ENCODE measurements at places on chromosomes 13 and 19.

DNA sequence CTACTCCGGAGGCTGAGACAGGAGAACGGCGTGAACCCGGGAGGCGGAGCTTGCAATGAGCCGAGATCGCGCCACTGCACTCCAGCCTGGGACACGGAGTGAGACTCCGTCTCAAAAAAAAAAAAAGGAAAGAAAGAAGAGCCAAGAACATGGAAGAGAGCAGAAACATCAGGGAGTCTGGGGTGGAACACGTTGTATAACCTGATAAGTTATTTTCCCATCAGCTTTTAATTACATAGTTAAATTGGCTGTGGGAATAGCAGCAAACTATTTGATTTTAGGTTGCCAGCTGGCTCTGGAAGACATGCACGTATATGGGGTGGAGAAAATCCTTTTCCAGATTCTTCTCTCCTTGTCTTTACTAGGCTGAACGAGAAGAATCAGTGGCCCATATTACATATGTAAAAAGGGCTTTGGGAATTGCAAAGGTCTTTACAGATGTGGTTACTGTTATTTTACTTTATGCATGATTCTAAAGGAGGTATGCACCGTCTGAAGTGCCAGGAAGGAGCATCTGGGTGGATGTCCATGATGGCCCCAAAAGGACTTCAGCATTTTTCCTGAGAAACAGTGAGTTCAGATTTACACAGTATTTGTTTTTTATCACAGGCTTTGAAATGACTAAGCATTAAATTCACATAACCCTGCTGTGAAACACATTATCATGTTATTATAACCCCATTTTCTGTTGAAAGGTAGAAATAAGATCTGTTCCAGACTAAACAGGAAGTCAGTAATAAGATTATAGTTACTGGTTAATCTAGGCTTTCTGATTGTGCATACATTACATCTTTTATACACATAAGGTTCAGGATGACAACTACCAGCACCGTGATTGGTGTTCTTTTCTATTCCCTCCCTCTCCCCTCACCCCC lies 4.6 kb upstream of the NAA16 start:
- DNase-seq: no peak

- peak; percentile 68 for DNase-seq
Observed at GRCh38 chr13:33743438-33744368, 74.2 kb upstream of the RFC3 start.

- DNase-seq: no peak
Observed at GRCh38 chr13:27091451-27091850, 80.2 kb downstream of the USP12 start.

DNA sequence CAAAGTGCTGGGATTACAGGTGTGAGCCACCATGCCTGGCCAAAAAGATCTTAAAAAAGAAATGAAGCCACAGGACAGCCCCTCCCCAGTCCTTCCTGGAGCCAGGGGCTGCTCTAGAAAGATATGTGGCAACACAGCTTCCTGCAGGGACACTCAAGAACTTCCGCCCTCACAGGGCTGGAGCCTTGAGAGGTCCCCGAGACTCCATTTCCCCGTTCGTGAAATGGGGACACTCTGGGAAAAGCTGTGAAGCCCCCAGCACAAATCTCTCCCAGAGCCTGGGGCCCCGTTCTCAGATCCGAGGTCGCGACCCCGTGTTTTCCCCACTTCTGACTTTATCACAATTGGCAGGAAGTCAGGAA lies 2.5 kb upstream of the GPX4 start:
- peak; percentile 91 for DNase-seq

DNA sequence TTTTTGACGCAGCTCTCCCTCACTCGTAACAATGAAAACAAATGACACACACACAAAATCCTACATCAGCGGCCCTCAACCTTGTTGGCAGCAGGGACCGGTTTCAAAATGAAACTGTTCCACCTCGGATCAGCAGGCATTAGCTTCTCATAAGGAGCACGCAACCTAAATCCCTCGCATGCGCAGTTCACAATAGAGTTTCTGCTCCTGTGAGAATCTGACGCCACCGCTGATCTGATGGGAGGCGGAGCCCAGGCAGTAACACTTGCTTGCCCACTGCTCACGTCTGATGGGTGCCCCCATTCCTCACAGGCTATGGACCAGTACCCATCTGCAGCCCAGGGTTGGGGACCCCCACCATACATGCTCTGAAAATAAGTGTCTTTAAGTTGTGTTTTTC lies 43.4 kb downstream of the DHRS12 start:
- no peak for DNase-seq

DNA sequence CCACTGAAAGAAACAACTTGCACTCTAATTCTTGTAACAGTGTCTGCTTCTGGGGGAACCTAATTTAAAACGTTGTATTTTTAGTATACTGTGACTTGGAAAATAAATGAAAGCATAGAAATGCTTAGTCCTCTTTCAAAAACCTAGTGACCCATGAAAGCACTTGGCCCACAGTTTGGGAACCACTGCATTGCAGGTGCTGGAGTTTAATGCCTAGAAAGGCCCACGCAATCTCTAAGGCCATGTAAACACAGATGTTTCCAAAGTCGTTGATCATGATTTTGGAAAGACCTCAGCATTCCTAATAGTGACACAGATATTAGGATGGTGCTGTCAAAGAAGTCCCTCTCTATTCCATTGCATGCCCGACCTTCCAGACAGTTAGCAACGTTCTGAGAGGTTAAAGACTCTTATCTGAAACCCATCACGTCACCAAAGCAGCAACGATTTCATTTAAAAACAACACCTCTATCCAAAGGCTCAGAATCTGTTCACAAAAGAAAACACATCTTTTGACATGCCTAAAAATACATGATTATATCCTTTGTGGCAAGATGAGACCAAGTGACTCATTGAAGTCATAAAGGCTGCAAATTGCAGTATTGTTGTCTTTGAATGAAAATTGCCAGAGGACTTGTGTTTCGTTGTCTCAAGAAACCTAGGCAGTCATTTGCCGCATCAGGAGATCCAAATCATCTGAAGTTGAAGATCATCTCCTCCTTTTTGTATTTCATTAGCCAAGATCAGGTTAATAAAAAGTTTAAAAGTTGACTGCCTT lies 328.0 kb upstream of the ZNF507 start:
- DNase-seq: no peak

DNA sequence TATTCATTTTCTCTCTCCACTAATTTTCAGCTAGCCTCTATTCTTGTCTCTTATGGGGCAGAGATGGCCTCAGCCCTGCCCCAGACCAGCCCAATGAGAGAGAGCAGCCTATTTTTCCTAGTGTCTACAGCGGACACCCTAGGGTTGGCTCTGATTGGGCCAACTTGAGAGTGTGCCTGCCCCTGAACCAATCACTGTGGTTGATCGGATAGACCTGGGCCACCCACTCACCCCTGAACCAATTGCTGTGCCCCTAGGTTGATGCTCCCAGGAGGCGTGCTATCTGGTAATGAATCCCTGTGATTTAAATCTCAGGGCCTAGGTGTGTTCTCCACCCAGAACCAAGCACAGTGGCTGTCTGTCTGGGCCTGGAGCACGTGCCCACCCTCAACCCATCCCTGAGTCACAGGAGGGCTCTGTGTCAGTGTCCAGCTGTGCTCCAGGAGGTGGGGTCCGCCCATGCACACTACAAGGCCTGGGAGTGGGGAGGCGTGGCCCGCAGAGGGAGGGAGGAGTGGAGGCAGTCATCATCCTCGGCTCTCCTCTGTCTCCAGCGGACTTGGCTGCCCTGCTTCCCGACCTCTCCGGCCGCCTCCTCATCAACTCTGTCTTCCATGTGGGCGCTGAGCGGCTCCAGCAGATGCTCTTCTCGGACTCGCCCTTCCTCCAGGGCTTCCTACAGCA lies 14.9 kb upstream of the SCN1B start:
- no peak for DNase-seq

DNA sequence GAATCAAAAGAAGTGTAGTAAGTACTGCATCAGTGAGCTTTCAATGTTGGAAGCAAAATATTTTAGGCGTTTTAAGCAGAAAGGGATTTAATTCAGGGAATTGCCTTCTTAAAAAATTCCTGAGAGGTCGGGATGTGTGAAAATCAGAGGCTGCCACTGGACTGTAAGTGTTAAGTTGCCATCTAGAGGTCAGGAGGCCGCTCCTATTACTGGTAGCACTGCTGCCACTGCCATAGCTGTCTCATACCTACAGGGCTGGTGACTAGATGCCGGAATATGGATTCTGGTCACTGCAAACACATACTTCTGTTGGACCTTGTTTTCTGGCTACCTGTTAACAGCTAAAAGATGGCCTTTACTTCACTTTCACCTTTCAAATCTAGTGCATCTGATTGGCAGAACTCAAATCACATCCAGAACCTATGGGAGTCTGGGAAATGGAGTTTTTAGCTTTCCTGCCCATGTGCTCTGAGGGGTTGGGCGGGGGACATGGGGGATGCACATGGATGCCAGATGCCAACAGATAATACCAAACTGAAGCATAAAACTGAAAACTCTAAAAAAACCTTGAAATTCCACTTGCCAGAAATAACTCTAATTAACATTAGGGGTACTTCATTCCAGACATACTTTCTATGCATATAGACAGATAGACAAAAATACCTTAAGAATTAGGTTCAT lies 29.8 kb downstream of the DGKH start:
- peak; percentile 10 for DNase-seq

GRCh38 chr13:49625392-49626079 lies 2.8 kb upstream of the ARL11 start:
- no peak for DNase-seq

DNA sequence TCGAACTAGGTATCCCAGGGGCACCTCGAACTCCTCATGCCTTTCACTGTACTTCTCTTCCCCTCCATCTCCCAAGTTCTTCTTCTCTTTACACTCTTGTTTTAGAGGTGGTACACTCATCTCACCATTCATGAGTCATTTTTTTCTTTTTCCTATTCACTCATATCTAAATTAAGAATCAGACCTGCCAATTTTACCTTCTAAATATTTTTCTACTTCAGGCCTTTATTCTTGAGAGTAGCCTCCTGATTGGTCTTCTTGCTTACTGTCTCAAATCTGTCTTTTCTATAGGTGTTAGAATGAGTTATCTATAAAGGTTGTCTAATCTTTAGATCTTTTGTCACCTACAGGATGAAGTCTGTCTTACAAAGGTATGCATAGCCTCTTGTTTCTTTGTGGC lies 20.7 kb downstream of the TDRD3 start:
- DNase-seq: no peak

GRCh38 chr19:6215701-6216235 lies 64.0 kb downstream of the MLLT1 start:
- no peak for DNase-seq

GRCh38 chr13:28492569-28493367 lies 2.2 kb downstream of the FLT1 start:
- no peak for DNase-seq

GRCh38 chr19:8363803-8364771 lies at the start of gene ANGPTL4:
Gene ANGPTL4, plus strand, starts transcription at chr19:8364155. Its CDS starts 167 bp downstream, at chr19:8364322.
- peak; percentile 60 for DNase-seq

- no peak for DNase-seq
Observed at GRCh38 chr13:98778749-98779148, 26.3 kb upstream of the SLC15A1 start.

- DNase-seq: no peak
Observed at GRCh38 chr13:27791901-27792392, 336 bp upstream of the GSX1 start.

DNA sequence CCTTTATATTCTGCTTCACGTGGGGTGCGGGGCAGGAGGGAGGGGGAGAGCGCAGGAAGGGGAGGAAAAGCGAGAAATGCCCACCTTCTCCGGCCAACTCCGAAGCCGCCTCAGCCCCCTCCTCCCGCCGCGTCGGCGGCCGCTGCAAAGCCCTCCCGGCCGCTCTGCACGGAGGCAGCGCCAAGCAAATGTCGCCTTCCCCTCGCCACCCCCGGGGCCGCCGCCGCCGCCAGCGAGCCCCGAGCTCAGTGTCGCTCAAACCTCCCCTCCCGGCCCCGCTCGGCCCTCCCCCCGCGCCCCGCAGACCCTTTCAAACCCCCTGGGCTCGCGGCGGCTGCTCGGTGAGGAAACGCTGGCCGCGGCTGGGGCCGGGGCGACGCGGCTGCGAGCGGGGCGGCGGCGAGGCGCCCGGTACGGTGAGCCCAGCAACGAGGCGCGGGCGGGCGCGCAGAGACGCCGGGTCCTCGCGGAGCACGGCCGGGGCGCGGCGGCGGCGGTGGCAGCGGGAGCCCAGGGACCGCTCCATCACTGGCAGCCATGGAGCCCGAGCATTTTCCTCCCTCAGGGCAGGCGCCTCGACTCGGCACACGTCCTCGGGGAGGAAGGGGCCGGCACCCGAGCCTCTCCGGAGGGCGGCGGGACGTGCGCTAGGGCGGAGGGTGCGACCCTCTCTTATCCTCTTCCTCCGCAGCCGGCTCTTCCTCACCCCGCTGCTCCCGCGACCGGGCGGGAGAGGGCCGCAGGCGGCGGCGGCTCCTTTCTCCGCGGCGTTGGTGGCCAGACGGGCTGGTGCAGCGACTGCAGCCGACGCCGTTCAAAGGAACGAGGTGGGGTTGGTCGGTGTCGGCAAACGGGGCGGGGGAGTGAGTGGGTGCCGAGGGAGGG lies 463 bp upstream of the TSC22D1 start:
- no peak for DNase-seq

DNA sequence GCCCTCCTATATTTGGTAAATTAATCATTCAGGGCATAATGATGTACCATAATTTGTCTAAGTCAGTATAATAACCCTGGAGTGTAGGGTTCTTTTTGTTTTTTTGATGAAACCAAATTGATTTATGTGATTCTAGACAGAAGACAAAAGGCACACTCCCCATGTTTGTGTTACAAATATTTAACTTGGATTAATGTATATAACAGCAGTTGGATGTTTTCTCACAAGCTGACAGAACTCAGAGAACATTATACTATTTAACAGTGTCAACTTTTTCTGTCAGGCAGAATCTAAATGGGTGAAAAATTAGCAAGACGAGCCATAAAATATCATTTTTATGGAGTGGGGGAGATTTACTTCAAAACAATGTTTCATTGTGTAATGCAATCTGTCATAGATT lies 15.2 kb downstream of the CBY2 start:
- DNase-seq: no peak

GRCh38 chr13:57665481-57665880 lies 33.9 kb downstream of the PCDH17 start:
- DNase-seq: no peak

Measured in hematopoietic multipotent progenitor cell treated with erythropoietin and hydrocortisone succinate and interleukin-3 and kit ligand, for 4 days (in vitro differentiated cells).